NCI-H748 treated with DMSO at 0.1 percent for 48 hours (cell line): ENCODE measurements at places on chromosomes 1 and 21.

DNA sequence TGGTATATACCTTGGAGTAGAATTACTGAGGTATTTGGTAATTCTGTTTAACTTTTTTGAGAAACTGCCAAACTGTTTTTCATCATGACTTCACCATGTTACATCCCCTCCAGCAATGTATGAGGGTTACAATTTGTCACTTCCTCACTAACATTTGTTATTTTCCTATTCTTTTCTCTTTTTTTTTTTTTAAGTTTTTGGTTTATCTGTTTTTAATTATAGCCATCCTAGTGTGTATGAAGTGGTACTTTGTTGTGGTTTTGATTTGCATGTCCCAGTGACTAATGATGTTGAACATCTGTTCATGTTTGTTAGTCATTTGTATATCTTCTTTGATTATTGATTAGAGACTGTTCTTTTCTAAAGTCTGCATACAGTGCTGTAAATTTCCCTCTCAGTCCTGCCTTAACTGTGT, 147.3 kb downstream of the HS2ST1 start:
- DNase-seq = no peak

GRCh38 chr1:39194398-39195051, 10.0 kb upstream of the MACF1 start:
- DNase-seq = no peak

DNA sequence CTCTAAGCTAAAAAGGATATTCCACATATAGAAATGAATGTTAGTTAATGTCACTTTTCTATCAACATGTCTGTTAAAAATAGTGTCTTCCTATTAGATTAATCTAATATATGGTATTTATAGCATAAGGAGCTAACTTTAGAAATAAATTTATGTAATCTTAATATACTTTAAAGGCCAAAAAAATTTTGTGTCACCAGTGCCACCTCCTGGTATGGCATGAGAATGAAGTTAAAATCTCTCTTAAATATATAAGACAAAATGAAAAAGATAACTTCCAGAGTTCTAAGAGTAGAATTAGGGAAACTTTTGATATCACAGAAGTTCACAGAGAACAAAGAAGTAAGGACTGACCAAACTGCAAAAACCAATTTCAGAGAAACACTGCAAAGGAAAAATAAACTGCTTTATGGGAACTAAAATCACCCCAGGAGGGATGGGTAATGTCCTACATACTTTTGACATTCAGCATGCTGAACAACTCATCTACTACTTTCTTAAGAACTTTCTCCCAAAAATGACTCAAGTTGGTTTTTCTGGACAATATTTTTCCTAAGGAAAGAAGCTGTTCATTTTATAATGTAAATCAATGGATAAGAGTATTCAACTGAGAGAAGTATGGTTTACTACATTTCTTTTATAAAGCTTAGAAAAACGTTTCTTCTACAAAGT, 82.8 kb downstream of the TRIM33 start:
- DNase-seq = no peak

DNA sequence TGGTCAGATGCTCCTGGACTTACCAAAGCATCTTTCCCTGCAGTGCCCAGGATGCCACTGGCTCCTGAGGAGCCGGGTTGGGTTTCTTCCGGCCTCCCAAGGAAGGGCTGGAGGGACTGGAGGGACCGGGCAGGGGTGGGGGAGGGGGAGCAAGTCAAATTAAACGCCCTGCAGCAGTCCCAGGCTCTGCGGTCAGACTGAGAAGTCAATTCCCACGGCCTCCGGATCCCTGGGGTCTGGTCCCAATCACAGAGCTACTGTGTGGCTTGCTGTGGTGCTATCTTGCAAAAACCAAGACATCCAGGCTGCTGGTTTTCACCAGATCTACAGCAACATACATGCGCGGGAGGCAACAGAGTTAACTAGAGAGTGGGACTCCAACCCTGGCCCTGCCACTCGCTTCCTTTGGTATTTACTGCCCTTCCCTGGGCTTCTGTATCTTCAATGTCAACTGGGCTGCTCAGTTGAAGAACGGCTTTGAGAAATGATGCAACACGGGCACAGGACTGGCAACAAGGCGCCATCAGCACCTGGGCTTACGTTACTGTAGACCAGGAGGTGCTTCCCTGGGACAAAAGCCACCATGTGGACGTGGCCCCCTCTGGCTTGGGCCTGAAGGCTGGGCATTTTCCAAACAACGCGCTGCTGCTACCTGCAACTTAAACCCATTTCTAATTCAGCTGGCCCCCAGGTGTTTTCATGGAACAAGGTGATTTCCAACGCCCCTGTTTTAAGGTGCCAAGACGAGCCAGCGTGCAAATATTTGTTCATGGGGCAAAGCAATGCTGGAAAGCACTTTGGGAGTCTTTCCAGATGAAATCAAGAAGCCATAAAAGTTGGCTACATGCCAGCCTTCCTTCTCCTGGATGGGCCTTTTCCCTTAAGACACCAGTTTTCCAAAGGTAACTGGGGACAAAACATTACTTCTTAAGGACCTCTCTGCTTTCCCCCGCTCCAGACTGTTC, 11.5 kb downstream of the RCC2 start:
- no peak for DNase-seq
